ENCODE measurements at places on chromosomes 11 and 22. TPM values are rescaled to one million over a fixed set of nuclear protein-coding genes. Genes with fewer than 3 reads are reported as not detected.

Gene PRG3
- not detected for total RNA-seq

Gene SLC22A9
- 0.22 TPM for total RNA-seq

Gene PSMD13
- total RNA-seq = 145 TPM

DNA sequence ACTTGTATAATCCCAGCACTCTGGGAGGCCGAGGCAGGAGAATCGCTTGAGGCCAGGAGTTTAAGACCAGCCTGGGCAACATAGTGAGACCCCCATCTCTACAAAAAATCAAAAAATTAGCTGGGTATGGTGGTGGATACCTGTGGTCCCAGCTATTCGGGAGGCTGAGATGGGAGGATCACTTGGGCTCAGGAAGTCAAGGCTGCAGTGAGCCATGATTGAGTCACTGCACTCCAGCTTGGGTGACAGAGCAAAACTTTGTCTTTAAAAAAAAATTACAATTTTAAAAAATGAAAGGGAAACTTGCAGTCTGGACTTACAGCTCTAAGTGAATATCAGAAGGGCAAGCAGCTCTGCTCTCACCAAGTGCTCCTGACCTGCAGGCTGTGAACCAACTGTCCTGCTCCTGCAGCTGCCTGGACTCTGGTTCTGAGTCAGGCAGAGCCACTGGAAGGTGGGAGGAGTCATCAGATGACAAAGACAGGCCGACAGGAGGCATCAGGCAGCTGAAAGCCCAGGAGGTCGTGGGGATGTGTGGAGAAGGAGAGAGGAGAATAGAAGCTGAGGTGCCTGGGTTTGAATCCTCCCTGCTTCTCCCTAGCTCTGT is 9.6 kb downstream of the SMTNL1 start:
- DNase-seq = no peak

- no peak for DNase-seq
Observed at GRCh38 chr11:94131718-94132115, 3.1 kb downstream of the PANX1 start.

DNA sequence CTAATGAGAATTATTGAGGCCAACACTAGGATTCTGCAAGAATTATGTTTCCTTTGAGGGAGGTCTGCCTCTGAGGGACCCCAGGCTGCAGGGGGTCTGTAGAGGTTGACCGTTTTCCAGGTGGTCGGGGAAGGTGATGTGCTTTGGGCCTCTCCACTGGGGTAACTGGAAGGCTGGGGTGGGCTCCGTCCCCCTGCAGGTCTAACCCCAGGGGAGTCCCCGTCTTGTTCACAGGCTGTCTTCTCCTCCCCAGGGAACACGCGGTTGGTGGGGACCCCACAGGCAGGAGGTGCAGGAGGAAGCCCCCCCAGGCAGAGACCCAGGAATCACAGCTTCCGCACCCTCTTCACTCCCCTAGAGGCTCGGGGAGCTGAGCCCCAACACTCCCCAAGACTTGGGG is 726.4 kb downstream of the BRD1 start:
- DNase-seq = no peak

DNA sequence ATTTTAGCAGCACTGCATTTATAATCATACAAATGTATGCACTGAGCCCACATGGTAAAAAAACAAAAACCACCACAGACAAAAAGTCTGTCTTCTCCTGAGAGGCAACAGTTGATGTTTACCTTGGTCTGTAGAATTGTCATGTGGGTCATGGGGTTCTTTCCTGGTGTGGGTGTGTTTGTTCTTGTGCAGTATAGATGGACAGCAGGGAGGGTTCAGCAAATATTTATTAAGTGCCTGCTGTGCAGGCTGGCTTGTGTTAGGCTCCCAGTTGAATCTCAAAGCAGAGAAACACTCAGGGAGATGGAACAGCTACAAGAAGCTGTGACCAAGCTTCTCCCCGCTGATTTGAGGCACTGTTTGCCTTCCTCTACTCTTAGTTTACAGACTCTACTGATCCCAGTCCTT is 82.2 kb downstream of the PISD start:
- DNase-seq = no peak
